Mucosa of descending colon (tissue), 3 donors: ENCODE measurements at places on chromosomes 3 and 15. TPM values are rescaled to one million over a fixed set of nuclear protein-coding genes. Genes with fewer than 3 reads are reported as not detected.

AMT gene
- total RNA-seq, result 22.9 TPM

ACAN gene
- 1.3 TPM for total RNA-seq

DNA sequence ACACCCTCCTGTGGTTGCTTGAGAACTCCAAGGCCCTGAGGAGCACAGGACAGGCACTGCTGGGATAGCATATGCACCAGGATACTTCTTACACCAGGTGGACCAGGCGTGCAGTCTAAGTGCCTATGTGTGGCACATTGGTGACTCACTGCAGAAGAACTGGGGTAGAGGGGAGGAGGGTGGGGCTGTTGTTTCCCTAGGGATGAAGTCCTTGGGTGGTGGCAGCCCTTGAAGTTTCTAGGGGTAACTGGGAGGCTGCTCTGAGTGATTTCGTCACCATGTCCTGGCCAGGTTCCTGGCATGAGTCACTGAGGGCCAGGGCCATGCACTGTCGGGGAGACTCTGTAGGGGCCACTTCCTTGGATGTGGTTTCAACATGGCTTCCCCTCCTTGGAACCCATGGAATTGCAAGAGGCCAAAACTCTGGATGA is 15.9 kb downstream of the MYZAP start:
- peak; percentile 75 for DNase-seq

MUC13 gene
- 899 TPM for total RNA-seq

DNA sequence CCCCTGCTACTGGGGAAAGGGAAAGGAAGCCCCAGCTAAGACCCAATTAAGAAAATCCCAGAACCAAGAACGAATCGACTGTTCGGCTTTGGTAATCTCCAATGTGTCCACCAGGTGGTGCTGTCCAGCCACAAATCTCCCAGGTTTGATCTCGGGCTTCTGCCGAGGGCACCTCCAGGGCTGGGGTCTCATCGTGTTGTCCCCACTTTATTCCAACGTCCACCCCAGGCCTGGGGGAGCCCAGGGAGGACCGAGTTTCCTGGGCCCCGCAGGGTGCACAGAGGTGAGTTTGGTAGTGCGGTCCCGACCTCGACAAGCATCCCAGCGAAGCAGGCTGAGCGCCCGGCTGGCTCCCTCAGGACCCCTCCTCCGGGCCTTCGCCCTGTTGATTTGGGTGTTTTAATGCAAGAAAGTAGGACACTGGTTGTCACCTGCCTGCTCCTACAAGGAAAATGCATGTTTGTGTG is 185.1 kb downstream of the GOLGA6L6 start:
- peak; percentile 69 for DNase-seq

DUOXA2 gene
- 0.32 TPM for total RNA-seq

TRAIP gene
- 5.4 TPM for total RNA-seq

- peak; percentile 21 for DNase-seq
Observed at GRCh38 chr3:15797642-15798303, at the start of gene ANKRD28. ANKRD28 (minus strand) TSS chr3:15797979; CDS start chr3:15796521, 1,458 bp downstream.

PLXND1 gene
- total RNA-seq, result 48.1 TPM

GRCh38 chr15:78684657-78685056 is 43.6 kb upstream of the CHRNB4 start:
- no peak for DNase-seq

GRCh38 chr3:138941259-138941885 is 5.6 kb downstream of the FOXL2 start:
- peak; percentile 79 for DNase-seq

DNA sequence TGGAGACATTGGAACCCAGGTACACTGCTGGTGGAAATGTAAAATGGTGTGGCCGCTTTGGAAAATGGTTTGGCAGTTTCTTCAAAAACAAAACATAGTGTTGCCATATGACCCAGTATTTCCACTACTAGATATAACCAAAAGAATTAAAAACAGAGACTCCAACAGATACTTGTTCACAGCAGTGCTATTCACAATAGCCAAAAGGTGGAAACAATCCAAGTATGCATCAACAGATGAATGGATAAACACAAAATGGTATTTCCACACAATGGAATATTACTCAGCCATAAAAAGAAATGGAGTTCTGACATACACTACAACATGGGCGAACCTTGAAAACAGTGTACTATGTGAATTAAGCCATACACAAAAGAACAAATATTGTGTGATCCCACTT is 59.4 kb upstream of the TIMP4 start:
- DNase-seq, result no peak
